Stimulated activated CD4-positive, alpha-beta T cell treated with anti-CD3 and anti-CD28 coated beads, Interleukin-15, amount 100 ng/mL, for 1 hour (primary cell): ENCODE measurements at places on chromosomes 2 and 18.

DNA sequence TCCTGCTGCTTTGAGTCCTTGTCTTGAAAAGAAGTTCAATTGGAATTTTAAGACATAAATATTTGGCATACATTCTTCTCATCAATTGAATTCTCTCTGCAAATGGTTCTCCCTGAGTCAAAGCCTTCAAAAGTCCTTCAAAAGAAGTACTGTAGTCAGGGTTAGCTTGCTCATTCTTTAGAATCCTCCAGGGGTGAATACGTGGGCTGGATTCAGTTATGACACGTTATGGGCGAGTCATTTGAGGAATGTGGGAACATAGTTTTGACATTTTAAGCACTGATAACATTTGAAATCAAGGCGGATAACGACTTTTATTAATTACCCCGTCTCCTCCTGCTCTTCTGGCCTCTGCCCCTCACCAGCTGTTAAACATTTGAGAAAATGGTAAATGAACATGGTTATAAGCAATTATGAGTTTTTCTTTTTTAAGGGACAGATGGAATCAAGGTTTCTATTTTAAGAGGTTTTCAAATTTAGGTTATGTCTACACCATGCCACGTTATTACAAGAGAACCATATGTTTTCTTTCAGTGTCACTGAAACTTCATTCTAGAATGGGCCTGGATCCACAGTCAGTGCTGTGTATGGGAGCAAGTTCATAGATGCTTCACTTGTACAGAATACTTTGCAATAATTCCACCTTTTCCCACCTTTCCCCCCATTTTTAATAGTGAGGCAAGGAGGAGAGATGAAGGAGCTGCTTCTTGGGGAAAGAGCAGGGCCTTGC, 273.1 kb downstream of the TSN start:
- no peak for DNase-seq

DNA sequence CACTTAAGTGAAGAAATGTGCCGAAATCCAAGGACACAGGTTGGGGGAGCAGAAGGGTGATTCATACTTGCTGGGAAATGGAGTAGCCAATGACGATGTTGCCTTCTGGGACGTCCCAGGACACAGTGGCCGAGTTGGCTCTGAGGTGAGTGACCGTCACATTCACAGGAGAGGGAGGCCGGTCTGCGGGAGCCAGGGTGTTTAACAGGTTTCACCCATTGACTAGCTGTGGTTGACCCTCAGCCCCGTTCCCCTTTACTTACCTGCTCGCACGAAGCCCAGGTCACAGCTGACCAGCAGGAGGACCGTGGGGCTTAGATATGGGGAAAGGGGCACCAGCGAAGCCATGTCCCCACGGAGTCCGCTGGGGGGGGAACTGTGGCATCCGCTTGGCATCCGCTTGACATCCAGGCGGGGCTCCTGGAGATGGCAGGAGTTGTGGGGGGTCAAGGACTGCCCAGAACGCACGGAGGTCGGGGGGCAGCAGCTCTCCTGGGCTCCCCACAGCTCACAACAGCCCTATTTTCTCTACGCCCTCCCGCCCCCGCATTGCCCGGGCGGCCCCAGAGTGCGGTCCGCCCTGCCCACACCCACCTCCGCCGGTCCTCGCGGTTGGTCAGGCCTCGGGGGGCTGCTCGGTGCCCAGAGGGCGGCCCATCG, 586 bp downstream of the FNDC4 start:
- no peak for DNase-seq

DNA sequence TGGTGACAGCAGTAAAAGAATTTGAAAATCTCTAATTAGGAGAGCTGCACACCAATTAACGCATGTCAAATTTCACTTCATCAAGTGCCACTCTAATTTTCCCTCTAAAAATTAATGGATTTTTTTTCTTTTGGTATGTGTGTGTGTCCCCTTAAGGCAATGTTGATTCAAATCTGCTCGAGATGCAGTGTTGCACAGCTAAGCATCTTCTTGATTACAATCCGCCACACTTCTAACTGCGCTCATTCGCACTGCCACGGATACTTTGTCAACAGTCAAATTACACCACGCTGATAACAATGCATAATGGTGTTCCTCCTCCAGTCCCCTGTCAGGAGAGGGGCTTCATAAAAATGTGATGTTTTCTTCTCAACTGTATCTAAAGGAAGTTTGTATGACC, 261.4 kb downstream of the MEIS1 start:
- DNase-seq = no peak

DNA sequence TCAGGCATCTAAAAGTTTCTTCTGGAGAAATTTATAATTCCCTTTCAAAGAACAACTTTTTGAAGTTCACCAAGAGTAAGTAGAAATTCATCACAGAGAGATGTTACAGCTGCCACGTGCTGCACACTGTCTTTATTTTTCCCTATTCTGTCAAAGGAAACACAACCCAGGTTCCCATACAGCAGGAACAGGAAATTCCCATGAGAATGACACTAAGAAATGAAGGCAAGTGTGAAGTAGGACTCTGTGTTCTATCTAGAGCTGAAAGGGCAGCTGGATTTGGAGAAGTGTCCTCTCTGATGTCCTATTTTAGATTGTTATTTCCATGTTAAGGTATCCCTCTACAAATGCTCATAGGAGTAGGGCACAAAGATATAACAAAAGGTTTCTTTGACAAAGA, 58.8 kb downstream of the PID1 start:
- DNase-seq = no peak

DNA sequence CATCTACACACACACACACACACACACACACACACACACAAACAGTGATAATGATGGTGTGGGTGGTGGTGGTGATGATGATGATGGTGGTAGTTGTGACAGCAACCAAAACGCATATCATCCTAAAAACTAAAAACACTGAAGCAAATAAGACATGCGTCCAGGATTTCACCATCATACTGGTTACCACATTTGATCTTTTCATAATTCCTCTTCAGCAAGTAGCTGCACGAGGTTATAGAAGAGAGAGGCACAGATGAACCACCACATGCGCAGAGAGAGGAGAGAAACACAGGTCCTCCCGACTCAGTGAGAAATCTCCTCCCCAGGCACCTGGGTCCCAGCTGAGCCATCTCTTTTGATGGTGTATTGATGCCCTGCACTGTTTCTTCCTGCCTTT, 393.3 kb downstream of the METTL4 start:
- DNase-seq = no peak

DNA sequence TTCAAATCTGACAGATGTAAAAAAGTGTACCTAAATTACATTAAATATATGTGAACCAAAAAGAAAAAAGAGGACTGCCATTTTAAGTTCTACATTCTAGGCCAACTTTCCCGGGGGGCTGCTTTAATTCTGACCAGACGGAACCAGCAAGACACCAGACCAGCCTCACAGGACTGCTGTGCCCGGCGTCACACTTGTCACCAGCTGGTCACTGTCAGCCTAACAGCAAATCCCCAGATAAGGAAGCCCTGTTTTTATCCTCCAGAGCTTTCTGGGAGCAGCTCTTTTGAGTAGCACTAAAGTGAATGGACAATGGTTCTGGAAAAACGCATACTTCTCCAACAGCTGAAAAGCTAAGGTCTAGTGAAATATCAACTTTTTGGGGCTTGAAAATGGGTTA, 35.6 kb downstream of the CYB5A start:
- no peak for DNase-seq

- DNase-seq = no peak
These were observed 324.2 kb upstream of the RGPD4 start for GRCh38 chr2:107502539-107502938.

GRCh38 chr2:20626392-20626697, 24.6 kb downstream of the HS1BP3 start:
- no peak for DNase-seq

DNA sequence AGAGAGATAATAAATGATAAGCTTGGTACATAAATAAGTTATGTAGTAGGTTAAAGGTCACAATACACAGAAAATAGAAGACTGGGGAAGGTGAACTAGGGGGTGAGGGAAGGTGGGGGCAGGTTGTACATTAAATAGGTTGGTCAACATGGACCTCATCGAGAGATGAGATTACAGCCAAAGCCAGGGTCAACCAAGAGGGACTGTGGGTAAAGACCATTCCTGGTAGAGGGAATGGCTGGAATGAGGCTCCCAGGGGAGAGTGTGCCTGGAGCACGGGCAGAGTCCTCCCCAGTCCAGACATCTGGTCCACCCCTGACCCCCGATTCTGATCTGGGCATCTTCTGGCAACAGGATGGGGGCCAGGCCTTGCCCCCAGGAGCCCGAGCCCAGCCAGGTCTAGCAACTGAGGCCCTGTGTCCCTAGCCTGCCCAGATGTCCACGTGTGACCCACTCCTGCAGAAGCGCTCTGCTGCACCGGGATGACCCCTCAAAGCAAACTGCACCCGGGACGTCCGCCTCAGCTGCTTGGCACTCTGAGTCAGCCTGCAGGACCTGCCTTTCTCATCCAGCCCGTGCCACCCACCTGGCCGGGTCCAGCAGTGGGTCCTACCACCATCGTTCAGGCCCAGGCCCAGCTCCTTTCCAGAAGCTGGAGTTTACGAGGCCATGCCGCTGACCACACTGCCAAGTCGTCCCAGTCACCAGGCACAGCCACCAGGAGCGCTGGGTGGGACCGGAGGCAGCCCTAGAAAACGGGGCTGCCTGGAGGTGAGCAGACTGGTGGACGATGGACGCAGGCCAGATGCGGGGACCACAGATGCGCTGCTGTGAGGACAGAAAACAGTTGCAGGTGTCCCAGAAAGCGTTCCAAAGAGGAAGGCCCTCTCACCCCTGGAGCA, 56.2 kb upstream of the ID2 start:
- DNase-seq = no peak

GRCh38 chr18:61998957-61999356, 106.2 kb upstream of the RNF152 start:
- no peak for DNase-seq

DNA sequence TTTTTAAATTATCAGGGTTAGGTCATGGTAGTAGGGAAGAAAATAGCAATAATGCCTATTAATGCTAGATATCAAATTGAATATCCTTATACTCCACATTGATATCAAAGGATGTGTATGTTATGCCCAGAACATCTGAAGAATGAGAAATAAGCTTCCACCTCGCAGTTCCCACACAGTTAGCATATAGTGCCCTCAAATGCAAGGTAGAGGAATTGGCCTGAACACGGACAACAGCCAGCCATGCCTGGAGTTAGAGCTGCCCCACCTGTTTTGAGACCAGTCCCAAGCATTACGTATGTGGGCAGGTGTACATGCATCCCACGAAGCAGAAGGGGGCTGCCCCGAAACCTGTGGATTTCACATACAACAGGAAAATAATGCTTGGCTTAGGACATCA, 79.6 kb downstream of the SUMO1 start:
- DNase-seq = no peak

DNA sequence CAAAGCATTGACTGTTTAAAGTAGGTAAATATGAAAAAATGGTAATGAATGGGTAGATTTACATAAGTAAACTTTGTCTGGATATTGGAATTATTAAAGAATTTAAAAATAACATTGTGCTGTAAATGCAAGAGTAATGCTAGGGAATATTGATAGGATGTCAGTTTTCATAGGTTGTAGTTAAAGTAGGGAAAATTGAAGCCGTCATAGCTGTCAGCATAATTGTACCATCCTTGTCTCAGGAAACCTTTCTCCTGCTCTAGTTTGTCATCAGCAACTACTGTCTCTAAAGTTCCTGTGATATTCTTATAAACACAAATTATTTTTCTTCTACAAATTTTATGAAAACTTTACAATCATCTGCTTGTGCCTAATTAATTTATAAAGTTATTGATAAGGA, 10.1 kb upstream of the SPAG16 start:
- DNase-seq = no peak

DNA sequence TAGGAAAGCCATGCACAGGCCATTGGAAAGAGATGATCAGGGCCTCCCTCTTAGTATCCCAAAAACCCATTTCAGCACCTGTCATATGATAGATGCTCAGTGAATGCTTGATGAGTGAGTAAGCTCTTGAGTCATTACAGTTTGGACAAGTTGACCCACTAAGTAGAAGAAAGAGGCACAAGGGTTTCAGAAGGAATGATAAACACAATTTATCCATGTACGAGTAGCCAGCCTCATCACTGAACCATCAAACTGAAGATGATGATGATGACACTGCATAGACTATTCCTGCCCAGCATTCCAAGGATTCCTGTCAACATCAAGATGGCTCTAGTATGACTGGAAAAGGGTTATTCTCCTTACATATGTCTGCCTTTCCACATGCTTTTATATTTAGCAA, 596.0 kb downstream of the BCL11A start:
- DNase-seq = no peak

DNA sequence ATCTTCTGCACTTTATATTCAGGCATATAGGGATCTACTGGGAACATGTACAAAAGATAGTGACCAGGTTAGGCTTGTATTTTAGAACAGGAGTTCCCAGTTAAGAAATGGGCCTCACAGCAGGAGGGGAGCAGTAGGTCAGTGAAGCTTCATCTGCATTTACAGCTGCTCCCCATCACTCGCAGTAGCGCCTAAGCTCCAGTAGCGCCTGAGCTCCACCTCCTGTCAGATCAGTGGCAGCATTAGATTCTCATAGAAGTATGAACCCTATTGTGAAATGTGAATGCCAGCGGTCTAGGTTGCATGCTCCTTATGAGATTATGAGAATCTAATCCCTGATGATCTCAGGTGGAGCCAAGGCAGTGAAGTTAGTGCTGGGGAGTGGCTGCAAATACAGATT, 224.4 kb upstream of the CYRIA start:
- no peak for DNase-seq

DNA sequence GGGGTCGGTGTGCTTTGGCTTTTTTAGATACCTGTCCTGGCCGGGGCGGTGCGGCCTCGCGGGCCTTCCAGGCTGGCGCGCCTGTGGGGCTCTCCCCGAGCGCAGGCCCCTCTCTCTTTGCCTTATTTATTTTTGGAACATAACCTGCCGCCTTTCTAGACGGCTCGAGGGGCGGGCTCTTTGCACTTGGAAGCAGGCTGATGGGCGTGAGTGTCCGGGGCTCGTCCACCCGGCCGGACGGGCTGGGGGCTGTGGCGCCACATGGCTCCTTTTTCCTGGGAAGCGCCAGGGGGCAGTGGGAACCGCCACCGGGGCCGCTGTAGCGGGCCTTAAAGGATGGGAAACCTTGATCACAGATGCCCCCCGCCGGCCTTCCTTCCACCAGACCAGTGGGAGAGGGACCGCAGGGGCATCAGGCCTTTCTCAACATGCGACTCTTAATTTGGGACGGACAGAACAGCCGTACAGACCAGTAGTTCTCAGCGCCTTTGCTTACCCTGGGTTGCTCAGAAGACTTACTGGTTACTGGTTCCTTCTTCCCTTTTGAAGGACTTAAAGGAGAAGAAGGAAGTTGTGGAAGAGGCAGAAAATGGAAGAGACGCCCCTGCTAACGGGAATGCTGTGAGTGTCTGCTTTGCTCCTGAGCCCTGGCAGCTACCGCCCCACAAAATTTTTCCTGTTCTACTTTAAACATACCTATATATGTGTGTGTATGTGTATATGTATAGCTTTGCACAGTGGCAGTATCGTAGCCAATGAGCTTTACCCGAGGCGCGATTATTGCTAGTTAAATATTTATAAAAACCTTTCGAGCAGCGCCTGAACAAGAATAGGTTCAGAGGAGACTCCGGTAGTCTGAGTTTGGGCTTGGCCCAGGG, 2.7 kb downstream of the PTMA start:
- DNase-seq = no peak
